ENCODE measurements at places on chromosomes 7 and 10. TPM values are rescaled to one million over a fixed set of nuclear protein-coding genes. Genes with fewer than 3 reads are reported as not detected.

Gene TMEM176B
- total RNA-seq = 30.7 TPM

Gene SKIDA1
- total RNA-seq = 1.3 TPM

Gene MYOF
- total RNA-seq = 168 TPM

Gene PPP1R3C
- total RNA-seq = 4.6 TPM

Gene CCDC3
- total RNA-seq = 6.3 TPM

Gene CCDC6
- 50.3 TPM for total RNA-seq

Gene RARRES2
- total RNA-seq = 120 TPM

Gene FLNC
- 3.2 TPM for total RNA-seq

Gene JAKMIP3
- 3.1 TPM for total RNA-seq

Gene ZNF107
- 7.8 TPM for total RNA-seq

Gene IMPDH1
- 107 TPM for total RNA-seq

Gene NUDT13
- 2.5 TPM for total RNA-seq

- H3K27me3 ChIP-seq = no peaks in the 10 kb centered on the region
- DNase-seq = no peak
- H3K4me3 ChIP-seq = no peak overlapping the region
- no peaks in the 10 kb centered on the region for H3K36me3 ChIP-seq
- H3K4me1 ChIP-seq = no peaks in the 10 kb centered on the region
- no peak overlapping the region for H3K27ac ChIP-seq
Observed at GRCh38 chr10:121764233-121764942, 163.4 kb downstream of the ATE1 start.

DNA sequence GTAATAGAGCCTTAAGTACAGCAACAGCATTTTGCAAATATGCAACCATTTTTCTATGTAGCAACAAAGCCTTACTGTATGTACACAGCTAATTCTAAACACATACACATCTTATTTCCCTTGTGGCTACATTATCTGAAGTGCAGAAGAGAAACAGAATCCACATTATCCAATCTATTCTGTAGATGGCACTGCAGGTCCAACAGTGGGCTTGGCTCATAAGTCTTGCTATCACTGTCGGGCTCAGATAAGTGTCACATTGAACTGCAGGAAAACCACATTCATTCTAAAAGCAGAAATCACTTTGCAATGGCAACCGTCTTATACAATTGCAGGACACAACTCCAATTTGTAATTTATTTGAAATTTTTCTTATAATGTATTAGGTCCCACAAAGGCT lies 109.8 kb upstream of the NOBOX start:
- H3K36me3 ChIP-seq = no peaks in the 10 kb centered on the region
- H3K27me3 ChIP-seq = no peaks in the 10 kb centered on the region
- no peaks in the 10 kb centered on the region for H3K4me1 ChIP-seq
- no peak for DNase-seq

- H3K27ac ChIP-seq = no peak overlapping the region
- DNase-seq = no peak
- H3K4me1 ChIP-seq = no peaks in the 10 kb centered on the region
- H3K4me3 ChIP-seq = no peak overlapping the region
- H3K27me3 ChIP-seq = no peaks in the 10 kb centered on the region
Observed at GRCh38 chr10:91741356-91741755, 56.9 kb upstream of the TNKS2 start.

- H3K27me3 ChIP-seq = no peaks in the 10 kb centered on the region
- peaks cover 9% of the 10 kb centered on the region for H3K4me1 ChIP-seq
- H3K27ac ChIP-seq = no peak overlapping the region
Observed at GRCh38 chr10:98131619-98132018, 2.8 kb upstream of the R3HCC1L start.

DNA sequence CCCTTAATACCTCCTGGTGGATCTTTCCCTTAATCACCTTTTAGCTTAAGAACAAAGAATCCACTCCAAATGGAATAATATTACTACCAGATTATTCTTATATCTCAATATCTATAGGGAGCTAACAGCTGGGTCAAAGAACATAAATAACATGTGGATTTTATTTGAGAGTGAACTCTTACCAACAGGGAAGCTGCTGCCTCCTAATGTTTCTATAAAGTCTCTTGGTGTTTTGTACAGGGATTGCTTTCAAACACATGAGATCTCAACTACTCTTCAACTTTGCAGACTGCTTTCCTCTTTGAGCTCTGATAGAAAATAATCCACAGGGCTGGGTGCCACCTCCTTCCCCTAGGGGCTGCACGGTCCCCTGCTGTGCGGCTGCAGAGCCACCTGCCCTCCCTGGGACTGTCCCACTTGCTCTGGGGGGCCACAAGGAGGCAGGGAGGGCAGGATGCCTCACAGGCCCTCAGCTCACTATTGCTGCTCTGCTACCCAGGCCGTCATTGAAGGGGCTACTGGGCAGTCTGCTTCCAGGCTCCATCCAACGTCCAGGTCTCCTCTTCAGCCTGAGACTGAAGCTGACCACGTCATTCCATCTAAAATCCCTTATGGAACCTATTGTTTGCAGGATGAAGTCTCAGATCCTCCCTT lies 191.2 kb downstream of the CXCL12 start:
- H3K27me3 ChIP-seq = no peaks in the 10 kb centered on the region
- H3K36me3 ChIP-seq = no peaks in the 10 kb centered on the region
- H3K4me1 ChIP-seq = peaks cover 6% of the 10 kb centered on the region
- DNase-seq = peak; percentile 34
- no peak overlapping the region for H3K27ac ChIP-seq

DNA sequence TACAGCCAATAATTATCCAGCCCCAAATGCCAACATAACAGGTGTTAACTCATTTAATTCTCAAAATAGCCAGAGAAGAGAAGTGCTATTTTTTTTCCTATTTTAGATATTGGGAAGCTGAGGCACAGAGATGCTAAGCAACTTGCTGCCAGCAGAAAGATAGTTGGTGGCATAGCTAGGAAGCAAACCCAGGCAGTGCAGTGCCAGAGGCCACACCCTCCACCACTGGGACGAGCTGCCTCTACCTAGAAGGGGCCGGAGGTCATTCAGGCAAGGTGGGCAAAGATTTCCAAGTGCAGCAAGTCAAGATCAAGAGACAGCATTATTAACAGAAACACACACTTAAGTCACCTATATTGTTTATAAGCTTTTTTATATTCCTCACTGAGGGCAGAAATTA lies 654.1 kb downstream of the INHBA start:
- no peaks in the 10 kb centered on the region for H3K36me3 ChIP-seq
- H3K4me1 ChIP-seq = no peaks in the 10 kb centered on the region
- no peak overlapping the region for H3K27ac ChIP-seq
- H3K27me3 ChIP-seq = no peaks in the 10 kb centered on the region
- H3K4me3 ChIP-seq = no peak overlapping the region
- DNase-seq = no peak

GRCh38 chr7:151696721-151697514 lies 177.2 kb upstream of the RHEB start:
- H3K36me3 ChIP-seq = no peaks in the 10 kb centered on the region
- H3K4me1 ChIP-seq = peaks cover 23% of the 10 kb centered on the region
- no peak overlapping the region for H3K4me3 ChIP-seq
- H3K27ac ChIP-seq = no peak overlapping the region

GRCh38 chr7:6590645-6591110 lies 857 bp downstream of the INTS15 start:
- H3K36me3 ChIP-seq = peaks cover 54% of the 10 kb centered on the region
- H3K27ac ChIP-seq = peak overlapping the region; percentile 92
- peaks cover 26% of the 10 kb centered on the region for H3K4me1 ChIP-seq
- peak; percentile 42 for DNase-seq

GRCh38 chr10:49285232-49285631 lies 13.7 kb upstream of the C10orf71 start:
- no peak overlapping the region for H3K27ac ChIP-seq
- no peaks in the 10 kb centered on the region for H3K36me3 ChIP-seq
- no peaks in the 10 kb centered on the region for H3K4me1 ChIP-seq
- DNase-seq = no peak
- H3K4me3 ChIP-seq = no peak overlapping the region
- no peaks in the 10 kb centered on the region for H3K27me3 ChIP-seq

- no peaks in the 10 kb centered on the region for H3K27me3 ChIP-seq
- no peak overlapping the region for H3K4me3 ChIP-seq
- no peak for DNase-seq
- no peaks in the 10 kb centered on the region for H3K36me3 ChIP-seq
- H3K4me1 ChIP-seq = no peaks in the 10 kb centered on the region
Observed at GRCh38 chr7:47697543-47697942, 115.6 kb upstream of the TNS3 start.

- H3K27me3 ChIP-seq = no peaks in the 10 kb centered on the region
- H3K27ac ChIP-seq = no peak overlapping the region
- H3K36me3 ChIP-seq = no peaks in the 10 kb centered on the region
Observed at GRCh38 chr10:49442863-49443262, 47.0 kb upstream of the DRGX start.

DNA sequence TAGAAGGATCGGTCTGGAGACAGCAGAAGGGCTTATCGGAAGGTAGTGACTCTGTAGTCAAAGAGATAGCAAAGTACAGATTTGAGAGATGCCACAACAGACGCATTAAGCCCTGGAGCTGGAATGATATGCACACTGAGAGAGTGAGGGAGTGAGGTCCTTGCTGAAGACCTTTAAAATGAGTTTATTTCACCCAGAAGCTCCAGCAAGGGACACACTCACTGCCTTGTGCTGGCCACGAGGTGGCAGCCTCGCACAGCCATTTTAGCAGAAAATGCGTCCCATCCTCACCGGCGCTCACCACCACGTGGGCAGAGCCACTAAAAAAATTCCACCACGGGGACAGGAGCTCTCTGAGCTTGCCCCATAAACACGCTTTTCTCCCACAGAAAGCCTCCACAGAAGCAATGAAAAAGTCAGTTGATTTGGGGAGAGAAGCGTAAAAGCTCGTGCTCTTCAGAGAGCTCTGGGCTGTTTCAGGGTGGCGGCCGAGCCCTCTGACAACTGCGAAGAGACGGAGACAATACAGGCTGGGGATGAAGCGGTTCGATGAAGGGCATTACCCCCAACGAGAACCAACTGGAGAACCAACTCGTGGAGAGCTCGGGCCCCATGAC lies 163.0 kb upstream of the KLF14 start:
- H3K27me3 ChIP-seq = no peaks in the 10 kb centered on the region
- peak; percentile 39 for DNase-seq
- H3K36me3 ChIP-seq = peaks cover 23% of the 10 kb centered on the region

DNA sequence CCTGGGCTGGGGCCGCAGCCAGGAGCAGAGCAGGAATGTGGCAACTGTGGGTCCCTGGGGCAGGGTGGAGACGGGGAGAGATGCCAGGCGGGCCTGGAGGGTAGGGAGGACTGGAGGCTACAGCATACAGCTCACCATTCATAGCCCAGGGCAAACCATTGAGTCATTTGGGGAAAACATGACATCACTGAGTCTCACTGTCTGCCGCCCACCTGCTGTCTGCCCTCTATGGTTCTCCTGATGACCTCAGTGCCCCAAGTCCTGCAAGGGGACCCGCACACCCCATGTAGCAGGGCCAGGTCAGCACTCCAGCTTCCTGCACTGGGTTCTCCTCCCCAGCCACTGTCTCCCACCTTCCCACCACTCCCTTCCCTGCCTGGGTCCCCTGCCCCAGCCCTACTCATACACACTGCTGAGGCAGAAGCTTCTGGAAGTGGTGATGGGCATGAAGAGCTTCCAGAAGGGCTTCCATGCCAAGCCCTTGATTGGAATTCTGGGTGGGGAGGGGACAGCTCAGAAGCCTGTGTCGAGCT lies 10.4 kb downstream of the CHST3 start:
- peak overlapping the region; percentile 32 for H3K27ac ChIP-seq
- peaks cover 92% of the 10 kb centered on the region for H3K4me1 ChIP-seq
- peak; percentile 34 for DNase-seq

DNA sequence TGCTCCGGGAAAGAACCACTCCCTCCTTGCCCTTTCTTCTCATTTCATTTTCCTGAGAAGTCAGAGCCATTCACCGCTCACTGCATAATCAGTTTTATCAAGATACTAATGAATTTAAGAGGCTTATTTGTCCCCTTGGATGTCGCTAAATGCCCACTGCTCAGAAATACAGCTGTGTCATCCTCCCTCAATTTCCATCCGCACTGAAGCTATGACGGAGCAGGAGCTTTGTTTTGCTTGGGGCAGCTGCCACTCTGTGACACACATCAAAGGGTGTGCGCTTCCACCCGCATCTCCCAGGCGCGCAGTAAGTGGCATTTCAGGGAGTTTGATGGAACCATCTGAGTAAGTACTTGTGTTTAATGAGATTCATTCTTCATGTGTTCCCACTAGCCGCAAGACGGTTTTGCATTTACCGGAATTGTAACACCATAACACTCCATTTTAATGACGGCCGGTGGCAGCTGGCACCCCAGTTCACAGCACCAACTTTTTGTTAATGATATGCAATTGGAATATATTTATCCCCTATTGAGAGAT lies 103.8 kb upstream of the PARD3 start:
- H3K27me3 ChIP-seq = no peaks in the 10 kb centered on the region
- no peak overlapping the region for H3K4me3 ChIP-seq
- no peak for DNase-seq
- no peaks in the 10 kb centered on the region for H3K36me3 ChIP-seq

DNA sequence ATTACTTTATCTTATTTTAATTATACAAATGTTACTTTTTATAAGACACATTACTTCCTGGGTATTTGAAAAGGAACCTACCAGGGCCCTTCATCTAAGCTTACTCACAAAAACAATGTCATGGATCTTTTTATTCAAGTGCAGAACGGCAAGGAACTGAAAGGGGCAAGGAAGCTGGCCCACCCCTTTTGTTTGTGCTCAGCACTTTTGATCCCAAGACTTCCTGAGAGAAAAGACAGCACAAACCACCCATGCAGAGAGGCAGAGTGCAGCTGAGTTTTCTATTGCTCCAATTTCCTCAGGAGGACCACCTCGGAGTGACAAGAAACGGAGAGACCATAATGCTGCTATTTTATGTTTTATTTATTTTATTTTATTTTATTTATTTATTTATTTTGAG lies 232.0 kb upstream of the NRP1 start:
- H3K4me1 ChIP-seq = no peaks in the 10 kb centered on the region
- no peak overlapping the region for H3K27ac ChIP-seq
- H3K27me3 ChIP-seq = no peaks in the 10 kb centered on the region
- no peak for DNase-seq
- H3K4me3 ChIP-seq = no peak overlapping the region

DNA sequence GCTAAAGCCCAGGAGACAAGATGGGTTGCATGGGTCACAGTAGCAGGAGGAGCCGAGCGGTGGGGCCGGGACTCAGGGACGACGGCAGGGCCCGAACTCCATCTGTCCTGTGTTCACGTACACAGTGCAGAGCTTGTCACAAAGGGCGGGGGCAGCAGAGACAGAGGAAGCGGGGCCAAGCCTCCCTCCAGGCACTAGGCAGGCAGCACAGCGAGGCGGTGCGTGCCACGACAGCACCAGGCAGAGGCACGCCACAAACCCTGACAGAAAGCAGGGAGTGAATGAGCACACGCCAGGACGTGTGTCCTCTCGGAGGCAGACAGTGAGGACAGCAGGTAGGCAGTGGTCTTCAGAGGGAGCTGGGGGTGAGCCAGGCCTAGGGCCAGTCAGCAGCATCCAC lies 177.8 kb downstream of the MAD1L1 start:
- no peak overlapping the region for H3K4me3 ChIP-seq
- H3K27me3 ChIP-seq = no peaks in the 10 kb centered on the region
- no peak overlapping the region for H3K27ac ChIP-seq
- no peak for DNase-seq
- no peaks in the 10 kb centered on the region for H3K36me3 ChIP-seq

DNA sequence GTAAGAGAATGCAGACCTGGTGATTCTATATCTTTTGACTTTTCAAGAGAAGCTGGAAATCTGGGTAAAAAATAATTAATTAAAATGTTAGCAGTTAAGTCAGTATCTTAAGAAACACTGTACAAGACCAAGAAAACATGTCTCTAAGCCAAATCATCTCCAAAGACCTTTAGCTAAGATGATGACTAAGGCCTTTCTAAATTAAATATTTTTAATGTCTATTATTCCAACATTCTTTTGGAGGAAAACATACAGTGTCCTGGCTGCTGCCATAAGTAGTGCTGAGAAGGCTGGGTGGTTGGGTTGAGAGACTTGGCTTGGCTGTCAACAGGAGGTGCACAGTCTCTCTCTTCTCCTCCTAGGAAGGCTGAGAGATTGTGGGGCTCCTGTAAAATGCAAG lies 20.3 kb downstream of the STARD3NL start:
- H3K4me3 ChIP-seq = no peak overlapping the region
- no peak for DNase-seq
- H3K27ac ChIP-seq = no peak overlapping the region
- peaks cover 43% of the 10 kb centered on the region for H3K4me1 ChIP-seq
- no peaks in the 10 kb centered on the region for H3K27me3 ChIP-seq

All from upper lobe of left lung (tissue), 6 donors.